ENCODE measurements at places on chromosomes 5 and 9.

DNA sequence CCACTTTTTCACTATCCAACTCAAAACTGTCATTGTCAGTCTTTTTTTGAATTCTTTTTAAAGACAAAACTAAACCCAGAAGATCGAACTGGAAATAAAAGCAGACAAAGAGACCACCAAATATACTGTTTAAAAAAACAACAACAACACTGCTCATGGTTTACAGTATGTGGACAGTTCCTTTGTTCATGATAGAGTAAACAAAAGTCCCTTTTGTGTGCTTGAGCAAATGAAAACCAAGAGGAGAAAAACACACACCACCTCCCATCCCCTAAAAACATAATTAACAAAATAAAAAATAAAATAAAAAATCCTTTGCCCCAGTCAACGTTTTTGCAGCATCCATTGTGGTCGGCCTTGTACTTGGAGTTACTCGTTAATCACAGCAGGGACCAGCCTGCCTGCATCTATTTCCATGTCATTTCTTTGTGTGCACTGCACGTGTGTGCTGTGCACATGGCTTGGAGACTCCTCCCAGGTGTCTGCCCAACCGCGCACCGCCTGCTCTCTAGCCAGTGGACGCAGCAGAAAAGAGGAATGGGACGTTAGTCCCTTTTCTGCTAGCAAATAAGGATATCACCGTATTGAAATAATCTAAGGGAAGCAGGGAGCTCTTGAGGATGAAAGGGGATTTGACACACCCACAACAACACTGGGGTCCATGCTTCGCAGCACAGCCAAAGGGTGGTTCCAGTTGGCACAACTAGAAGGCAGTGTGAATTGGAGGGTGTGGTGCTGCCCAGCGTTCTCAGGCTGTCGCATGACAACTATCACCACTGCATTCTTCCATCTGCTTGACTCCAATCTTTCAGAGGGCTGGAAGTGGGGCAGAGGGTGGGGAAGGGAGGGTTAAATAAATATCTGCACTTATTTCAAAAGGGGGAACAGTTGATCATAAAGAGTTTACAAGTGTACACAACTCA lies 130.0 kb downstream of the SEMA6A start:
- DNase-seq, result no peak

GRCh38 chr5:173907686-173908371 lies 19.7 kb downstream of the CPEB4 start:
- DNase-seq, result no peak

- no peak for DNase-seq
Observed at GRCh38 chr5:54257366-54258118, 52.8 kb downstream of the ARL15 start.

GRCh38 chr9:36218411-36218901 lies 27.7 kb downstream of the CLTA start:
- no peak for DNase-seq

DNA sequence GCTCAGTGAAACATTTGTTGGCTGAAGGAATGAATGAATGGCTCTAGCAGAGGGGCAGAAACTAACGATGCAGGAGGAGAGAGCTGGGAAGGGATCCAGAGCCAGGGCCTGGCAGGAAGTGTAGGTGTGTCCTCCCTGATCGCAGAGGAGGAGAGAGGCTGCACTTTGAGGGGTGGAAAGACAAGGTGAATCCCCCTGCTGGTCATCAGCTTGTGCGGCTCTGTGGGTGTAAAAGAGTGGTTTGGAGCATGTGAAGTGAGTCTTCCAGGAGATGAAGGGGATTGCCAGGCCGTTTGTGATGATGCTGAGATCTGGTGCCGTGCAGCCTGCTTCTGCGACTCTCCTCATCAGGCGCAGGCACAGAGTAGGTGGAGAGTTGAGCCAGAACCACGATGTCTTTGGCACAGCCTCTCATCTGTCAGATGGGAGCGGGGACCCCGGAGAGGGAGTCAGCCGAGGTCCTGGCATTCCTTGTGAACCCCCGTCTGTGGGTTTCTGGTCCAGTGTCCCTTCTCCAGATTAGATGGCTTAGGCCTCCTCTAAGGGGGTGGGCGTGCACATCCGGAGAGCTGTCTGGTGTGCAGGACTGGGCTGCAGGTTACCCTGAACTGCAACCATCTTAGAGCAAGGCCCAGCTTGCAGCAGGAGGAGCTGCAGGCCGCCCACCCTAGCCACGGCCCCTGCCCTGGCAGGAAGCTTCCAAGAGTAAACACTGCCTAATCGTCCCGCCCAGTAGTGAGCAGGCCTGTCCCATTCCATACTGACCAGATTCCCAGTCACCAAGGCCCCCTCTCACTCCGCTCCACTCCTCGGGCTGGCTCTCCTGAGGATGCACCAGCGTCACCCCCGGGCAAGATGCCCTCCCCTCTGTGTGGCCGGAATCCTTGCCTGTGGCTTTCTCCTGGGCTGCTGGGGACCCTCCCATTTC lies at the start of gene ADAMTS13:
TSS of gene ADAMTS13 (plus strand) at position 753 of the 928 bp plus-strand sequence. CDS start at position 830, 77 bp downstream.
- DNase-seq, result no peak

Measured in RWPE2 (cell line).